ENCODE measurements at places on chromosomes 5 and 9. TPM values are rescaled to one million over a fixed set of nuclear protein-coding genes. Genes with fewer than 3 reads are reported as not detected.

- H3K27me3 ChIP-seq: no peaks in the 10 kb centered on the region
- no peak overlapping the region for H3K4me3 ChIP-seq
- H3K4me1 ChIP-seq: no peaks in the 10 kb centered on the region
- H3K36me3 ChIP-seq: no peaks in the 10 kb centered on the region
Measured at GRCh38 chr9:92963831-92964606, 16.7 kb downstream of the FGD3 start.

DNA sequence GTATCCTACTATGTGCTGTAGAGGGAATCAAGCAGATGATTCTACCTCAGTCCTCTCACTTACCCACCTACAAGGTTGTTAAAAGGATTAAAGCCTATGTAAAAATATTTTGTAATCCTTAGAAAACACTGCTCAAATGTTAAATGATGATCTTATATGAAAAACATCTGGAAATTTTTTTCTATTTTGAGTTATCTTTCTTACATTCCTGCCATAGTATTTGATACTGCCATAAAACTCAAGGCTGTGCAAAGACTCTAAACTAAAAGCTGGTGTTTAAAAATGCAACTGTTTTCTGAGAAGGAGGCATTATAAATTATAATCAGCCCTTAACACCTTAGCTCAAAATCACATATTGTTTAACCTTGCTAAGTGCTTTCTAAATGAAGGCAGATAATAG, 474.2 kb downstream of the PRELID2 start:
- no peaks in the 10 kb centered on the region for H3K36me3 ChIP-seq
- no peak overlapping the region for H3K4me3 ChIP-seq
- H3K27ac ChIP-seq: no peak overlapping the region

Gene ZCCHC7
- 20.7 TPM for total RNA-seq

DNA sequence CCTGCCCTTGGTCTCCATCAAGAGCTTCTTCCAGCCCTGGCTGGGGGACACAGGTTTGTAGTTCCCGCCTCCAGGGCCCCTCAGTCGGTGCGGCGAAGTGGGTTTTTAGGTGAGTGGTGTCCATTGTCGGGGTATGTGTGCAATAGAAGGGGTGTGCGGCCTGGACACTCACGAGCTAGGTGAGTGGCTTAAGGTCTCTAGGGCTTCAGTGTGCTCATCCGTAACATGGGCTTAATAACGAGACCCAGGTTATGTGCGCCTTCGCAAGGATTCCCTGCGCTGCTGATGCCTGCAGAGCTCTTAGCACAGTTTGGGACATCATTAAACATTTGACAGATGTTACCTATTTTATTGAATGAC, 656 bp downstream of the CEP78 start:
- no peak for DNase-seq
- H3K27me3 ChIP-seq: no peaks in the 10 kb centered on the region
- H3K36me3 ChIP-seq: peaks cover 17% of the 10 kb centered on the region
- H3K27ac ChIP-seq: no peak overlapping the region

DNA sequence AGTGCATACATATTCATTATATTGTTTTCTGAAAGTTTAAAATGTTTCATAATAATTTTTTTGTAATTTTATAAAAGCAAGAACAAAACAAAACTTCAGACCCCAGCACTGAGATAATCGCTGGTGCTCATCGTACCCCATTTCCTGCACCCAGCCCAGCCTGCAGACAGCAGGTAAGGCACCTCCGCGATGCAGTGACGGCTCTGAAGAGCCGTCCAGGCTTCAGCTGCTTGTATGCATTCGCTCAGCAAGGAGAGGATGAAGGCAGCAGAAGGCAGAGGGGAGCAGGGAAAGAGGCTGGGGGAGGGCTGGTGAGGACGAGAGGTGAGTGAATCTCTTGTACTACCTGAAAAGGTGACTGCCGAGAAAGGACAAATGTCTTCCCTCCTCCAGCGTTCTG, 153.5 kb downstream of the TTLL11 start:
- H3K27ac ChIP-seq: no peak overlapping the region
- H3K4me1 ChIP-seq: no peaks in the 10 kb centered on the region
- no peak overlapping the region for H3K4me3 ChIP-seq
- H3K27me3 ChIP-seq: no peaks in the 10 kb centered on the region
- no peaks in the 10 kb centered on the region for H3K36me3 ChIP-seq
- no peak for DNase-seq

- no peaks in the 10 kb centered on the region for H3K27me3 ChIP-seq
- H3K4me3 ChIP-seq: no peak overlapping the region
- no peak for DNase-seq
- H3K4me1 ChIP-seq: peaks cover 8% of the 10 kb centered on the region
Measured at GRCh38 chr5:78600687-78601414, 47.7 kb downstream of the LHFPL2 start.
